ENCODE measurements at places on chromosomes 11 and 22. TPM values are rescaled to one million over a fixed set of nuclear protein-coding genes. Genes with fewer than 3 reads are reported as not detected.

DNA sequence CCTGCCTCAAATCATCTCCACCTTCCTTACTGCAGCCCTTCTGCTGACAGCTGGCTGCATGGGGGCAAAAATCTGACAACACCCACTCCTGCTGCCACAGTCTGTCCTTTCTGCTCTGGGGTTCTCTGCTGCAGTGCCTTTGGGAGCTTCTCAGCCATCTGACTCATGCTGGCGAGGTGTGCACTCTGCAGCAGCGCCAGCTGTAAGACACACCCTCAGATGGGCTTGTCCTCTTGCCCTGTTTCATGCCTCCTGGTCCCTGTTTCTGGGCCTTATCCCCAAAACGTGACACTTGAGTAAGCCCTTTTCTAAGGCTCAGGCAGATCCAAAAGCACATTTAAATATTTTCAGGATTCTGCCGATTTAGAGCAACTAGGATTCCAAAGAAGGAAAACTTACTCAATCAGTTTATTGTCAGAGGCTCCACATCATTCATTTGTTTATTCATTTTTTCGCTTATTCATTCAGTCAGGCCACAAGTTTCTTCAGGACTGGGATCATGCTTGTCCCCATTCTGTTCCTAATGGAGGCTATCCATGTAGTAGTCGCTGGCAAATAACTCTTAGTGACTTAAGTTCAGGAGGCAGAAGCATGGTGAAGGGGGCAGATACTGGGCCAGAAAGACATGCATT, 60.2 kb downstream of the SMIM38 start:
- no peaks in the 10 kb centered on the region for H3K36me3 ChIP-seq
- peaks cover 3% of the 10 kb centered on the region for H3K4me1 ChIP-seq
- H3K27ac ChIP-seq, result no peak overlapping the region
- no peak overlapping the region for H3K4me3 ChIP-seq

DNA sequence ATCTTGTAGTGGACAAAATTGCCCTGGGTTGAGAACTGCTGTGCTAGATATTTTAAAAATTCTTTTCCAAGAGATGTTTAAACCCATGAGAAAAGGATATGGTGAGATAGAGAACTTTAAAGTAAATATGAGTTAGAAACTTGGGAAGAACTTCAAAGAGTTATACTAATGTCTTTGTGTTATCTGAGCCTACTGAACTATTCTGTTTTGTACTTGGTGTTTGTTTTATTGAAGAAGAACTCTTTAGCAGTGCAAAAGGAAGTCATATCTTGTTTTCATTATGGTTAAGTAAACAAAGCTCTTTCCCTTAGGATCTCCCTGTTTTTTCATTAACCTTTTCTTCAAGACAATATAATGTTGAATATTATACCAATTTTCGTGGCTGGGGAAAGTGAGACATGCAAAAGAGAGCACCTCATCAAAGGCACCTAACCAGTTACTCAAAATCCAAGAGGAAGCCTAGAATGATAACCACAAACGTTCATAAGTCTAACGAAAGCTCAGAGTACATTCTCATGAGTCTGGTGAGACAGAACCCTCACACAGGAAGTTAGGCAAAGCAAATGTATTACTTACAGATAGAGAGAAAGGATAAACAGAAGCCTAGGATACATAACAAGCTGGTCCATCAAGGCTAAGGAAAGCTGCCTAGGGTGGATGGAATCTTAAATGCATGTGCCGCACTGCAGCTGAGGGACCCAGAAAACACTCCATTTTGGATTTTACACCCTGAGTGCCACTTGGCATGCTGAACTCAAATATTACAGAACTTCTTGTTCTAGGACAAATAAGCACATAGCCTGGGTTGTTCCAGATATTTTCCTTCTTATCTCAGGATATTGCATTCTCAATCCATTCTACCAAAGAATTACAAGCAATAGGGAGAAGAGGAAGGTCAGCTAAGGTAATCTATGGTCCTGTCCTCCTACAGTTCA, 112.5 kb upstream of the ANO3 start:
- no peak overlapping the region for H3K27ac ChIP-seq
- DNase-seq, result no peak
- H3K27me3 ChIP-seq, result no peaks in the 10 kb centered on the region
- no peaks in the 10 kb centered on the region for H3K4me1 ChIP-seq

DNA sequence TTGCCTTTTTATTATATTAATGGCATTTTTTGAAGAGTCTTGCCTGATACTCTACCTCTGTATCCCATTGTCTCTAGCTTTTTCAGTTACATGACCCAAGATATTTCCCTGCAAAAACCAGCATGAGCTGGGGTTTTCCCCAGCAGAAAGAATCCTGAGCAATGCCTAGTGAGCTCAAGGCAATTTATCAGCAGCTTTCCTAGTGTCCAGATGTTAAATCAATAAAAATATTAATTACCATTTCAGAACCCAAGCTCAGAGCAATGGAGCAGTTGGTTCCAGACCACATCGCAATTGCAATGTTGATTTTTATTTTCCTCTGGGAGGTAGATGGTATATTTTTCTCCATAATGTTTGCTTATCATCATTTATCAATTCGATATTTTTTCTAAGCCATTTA, 137.2 kb downstream of the RAB38 start:
- H3K36me3 ChIP-seq, result no peaks in the 10 kb centered on the region
- DNase-seq, result no peak
- H3K4me1 ChIP-seq, result no peaks in the 10 kb centered on the region
- no peaks in the 10 kb centered on the region for H3K27me3 ChIP-seq
- H3K4me3 ChIP-seq, result no peak overlapping the region
- H3K27ac ChIP-seq, result no peak overlapping the region

DNA sequence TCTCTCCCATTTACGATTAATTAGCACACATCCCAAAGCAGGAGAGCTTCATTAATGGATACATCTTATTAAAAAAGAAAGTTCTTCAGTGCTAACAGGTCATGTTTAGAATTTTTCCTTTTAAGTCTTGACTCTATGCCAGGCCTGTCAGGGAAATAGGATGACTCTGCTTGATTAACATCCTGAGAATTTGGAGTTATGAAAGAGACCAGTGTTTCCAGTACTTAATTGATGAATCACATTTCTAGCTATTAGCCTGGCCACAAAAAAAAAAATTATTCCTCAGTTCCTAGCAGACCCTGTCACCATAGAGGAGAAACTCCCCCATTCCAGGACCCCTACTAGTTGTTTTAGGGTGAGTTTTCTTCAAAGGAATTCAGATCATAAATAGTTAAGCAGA, 23.6 kb upstream of the ME3 start:
- peaks cover 6% of the 10 kb centered on the region for H3K27me3 ChIP-seq
- no peaks in the 10 kb centered on the region for H3K4me1 ChIP-seq
- DNase-seq, result no peak
- no peak overlapping the region for H3K4me3 ChIP-seq
- no peak overlapping the region for H3K27ac ChIP-seq

DNA sequence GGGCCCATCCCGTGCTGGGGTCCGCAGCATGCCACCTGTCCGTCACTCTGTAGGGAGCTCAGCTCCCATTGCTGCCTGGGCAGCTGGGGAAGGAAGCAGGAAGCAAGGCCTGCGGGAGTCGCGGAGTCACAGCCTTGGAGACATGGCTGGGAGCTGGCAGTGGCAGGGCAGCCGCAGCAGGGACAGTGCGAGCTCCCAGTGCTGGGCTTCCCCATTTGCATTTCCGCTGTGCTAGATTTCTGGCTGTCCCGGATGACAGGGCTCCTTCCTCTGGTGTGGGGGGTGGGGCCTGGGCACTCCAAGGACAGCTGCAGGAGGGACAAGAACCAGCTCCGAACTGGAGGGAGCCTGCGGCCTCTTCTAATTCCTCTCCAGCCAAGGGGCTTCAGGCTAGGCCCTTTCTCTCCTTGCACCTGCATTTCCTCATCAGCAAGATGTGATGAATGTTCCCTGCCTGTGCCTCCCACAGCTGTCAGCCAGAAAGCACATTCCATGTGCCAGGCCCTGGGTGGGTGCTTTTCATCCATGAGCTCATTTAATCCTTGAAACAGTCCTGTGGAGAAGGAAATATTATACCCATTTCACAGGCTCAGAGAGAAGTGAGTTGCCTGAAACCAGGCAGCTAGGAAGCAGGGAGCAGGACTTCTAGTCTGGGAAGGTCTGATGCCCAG, 48.0 kb downstream of the MYO7A start:
- no peaks in the 10 kb centered on the region for H3K27me3 ChIP-seq
- no peak overlapping the region for H3K27ac ChIP-seq
- H3K36me3 ChIP-seq, result no peaks in the 10 kb centered on the region
- no peaks in the 10 kb centered on the region for H3K4me1 ChIP-seq
- DNase-seq, result no peak
- no peak overlapping the region for H3K4me3 ChIP-seq

The SSH3 gene
- 24.6 TPM for total RNA-seq

The HIC2 gene
- total RNA-seq, result 6.8 TPM

The KLHL35 gene
- 0.65 TPM for total RNA-seq

The CCDC117 gene
- 28.0 TPM for total RNA-seq

DNA sequence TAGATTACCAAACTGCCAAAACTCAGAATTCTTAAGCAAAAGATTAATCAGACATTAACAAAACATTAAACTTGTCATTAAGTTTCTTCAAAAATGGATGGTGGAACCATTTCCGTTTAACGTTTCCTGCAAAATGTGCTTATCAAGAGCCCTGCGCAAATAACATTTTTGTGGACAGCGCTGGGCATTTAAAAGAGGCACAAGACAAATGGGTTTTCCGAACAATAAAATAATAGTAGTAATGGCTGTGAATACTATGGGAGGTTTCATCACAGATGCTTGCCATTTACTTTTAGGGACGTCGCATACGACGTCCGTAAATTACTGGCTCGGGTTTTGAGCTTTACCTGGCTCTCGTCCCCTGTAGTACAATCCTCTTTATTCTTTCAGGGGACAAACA, 1.1 kb downstream of the NPAT start:
- H3K4me3 ChIP-seq, result no peak overlapping the region
- H3K27ac ChIP-seq, result no peak overlapping the region
- DNase-seq, result no peak
- H3K4me1 ChIP-seq, result peaks cover 34% of the 10 kb centered on the region
- H3K36me3 ChIP-seq, result peaks cover 35% of the 10 kb centered on the region
- H3K27me3 ChIP-seq, result no peaks in the 10 kb centered on the region

DNA sequence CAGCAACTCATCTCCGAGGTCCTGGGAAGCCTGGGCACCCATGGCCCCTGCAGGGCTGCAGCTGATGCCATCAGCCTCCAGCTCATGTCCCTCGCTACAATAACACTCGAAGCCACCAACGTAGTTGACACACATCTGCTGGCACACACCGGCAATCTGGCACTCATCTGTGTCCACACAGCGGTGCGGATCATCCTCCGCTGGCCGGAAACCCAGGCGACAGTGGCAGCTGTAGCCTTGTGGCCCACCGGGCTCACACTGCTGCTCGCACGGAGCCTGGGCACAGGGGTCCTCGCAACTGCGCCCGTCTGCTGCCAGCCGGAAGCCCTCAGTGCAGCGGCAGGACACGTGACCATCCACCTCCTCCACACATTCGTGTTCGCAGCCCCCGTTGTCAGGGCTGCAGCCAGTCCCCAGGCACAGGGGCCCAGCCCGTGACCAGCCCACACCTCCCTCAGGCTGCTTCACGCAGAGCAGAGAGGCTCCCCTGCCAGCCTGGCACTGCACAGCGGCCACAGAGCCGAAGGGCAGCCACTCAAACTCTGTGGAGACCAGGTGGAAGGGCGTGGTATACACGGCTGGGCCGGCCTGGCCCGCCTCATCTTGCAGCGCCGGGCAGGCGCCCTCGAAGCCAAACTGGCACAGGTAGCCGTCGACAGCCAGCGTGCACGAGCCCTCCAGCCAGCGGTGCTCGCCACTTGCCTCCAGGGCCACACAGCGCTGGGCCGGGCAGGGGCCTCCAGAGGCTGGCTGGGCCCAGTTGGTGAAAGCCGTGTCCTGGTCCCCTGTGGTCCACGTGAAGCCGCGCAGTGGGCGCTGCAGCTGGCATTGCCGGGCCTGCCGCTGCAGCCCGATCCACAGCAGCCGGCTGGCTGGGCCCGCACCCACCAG, 678 bp downstream of the CD248 start:
- peaks cover 19% of the 10 kb centered on the region for H3K36me3 ChIP-seq
- peaks cover 49% of the 10 kb centered on the region for H3K4me1 ChIP-seq
- peak overlapping the region; percentile 96 for H3K27ac ChIP-seq
- no peaks in the 10 kb centered on the region for H3K27me3 ChIP-seq
- peak; percentile 78 for DNase-seq

The MAML2 gene
- 20.5 TPM for total RNA-seq

DNA sequence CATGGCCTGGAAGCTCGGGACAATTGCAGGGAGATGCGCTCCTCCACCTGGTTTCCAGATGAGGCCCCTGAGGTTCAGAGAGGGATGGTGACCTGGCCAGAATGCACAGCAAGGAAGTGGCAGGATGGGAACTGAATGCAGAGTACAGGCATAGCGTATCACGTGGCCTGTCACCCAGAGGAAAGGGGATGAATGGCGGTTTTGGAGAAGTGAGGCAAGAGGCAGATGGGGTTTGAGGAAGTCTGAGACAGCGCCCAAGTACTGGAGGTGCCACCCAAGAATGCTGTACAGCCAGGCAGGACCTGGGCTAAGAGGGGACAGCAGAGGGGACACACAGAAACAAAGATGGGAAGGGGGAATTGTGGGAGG, 4.9 kb downstream of the RAB3IL1 start:
- H3K27ac ChIP-seq, result no peak overlapping the region
- no peak overlapping the region for H3K4me3 ChIP-seq
- no peak for DNase-seq
- peaks cover 16% of the 10 kb centered on the region for H3K27me3 ChIP-seq

DNA sequence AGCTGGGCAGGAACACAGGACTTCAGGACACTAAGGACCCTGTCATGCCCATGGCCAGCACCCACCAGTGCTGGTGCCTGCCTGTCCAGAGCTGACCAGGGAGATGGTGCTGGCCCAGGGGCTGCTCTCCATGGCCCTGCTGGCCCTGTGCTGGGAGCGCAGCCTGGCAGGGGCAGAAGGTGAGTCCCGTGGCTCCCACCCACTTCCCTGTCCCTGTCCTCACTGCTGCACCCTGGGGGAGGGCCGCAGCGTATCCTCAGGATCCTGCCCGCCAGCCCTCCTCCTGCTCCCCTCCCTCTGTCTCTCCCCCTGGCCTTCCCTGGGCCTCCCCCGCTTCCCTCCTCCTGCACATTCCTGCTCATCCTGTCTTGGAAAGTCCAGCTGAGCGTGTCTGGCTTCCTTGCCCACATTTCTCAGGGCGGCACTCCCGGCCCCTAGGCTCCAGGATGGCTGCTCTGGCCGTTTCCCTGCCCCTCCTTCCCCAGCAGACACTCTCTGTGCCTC, 8.7 kb downstream of the CSF2RB start:
- H3K4me3 ChIP-seq, result no peak overlapping the region
- no peak overlapping the region for H3K27ac ChIP-seq
- no peak for DNase-seq
- H3K27me3 ChIP-seq, result peaks cover 31% of the 10 kb centered on the region
- peaks cover 1% of the 10 kb centered on the region for H3K36me3 ChIP-seq
- peaks cover 14% of the 10 kb centered on the region for H3K4me1 ChIP-seq

DNA sequence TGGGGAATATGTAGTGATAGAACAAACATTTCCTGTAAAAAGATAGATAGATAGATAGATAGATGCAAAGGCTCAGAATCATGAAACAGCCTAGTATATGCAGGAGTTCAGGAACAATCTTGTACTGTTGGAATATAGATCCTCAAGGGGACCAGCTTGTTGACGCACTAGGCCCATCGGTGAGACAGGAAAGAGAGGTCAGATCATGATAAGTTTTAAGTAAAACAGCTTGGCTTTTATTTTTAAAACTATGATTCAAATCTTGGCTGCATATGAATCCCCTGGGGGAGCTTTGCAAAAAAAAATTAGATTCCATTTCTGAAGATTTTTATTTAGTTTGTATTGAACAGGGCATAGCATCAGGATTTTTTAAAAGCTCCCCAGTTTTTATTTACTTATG, 185.8 kb downstream of the TRPC6 start:
- no peak overlapping the region for H3K27ac ChIP-seq
- H3K27me3 ChIP-seq, result no peaks in the 10 kb centered on the region
- no peak for DNase-seq
- H3K4me1 ChIP-seq, result no peaks in the 10 kb centered on the region

GRCh38 chr22:42743501-42743991, 22.9 kb upstream of the A4GALT start:
- H3K4me1 ChIP-seq, result no peaks in the 10 kb centered on the region
- DNase-seq, result no peak
- H3K27me3 ChIP-seq, result no peaks in the 10 kb centered on the region

Data from activated naive CD8-positive, alpha-beta T cell treated with anti-CD3 and anti-CD28 coated beads, Interleukin-2, amount 10 ng/mL, durations not matched to agents 7 days and 5 days (primary cell).